ENCODE measurements at places on chromosomes 7 and 10.
A peak's percentile ranks its signal among the peaks of the same experiment; 100 is the strongest.

GRCh38 chr10:27134371-27134770, 19.8 kb downstream of the YME1L1 start:
- DNase-seq: no peak

- no peak for DNase-seq
Observed at GRCh38 chr7:2681929-2682799, 5.8 kb upstream of the AMZ1 start.

- no peak for DNase-seq
Observed at GRCh38 chr10:64091897-64092296, 570.7 kb downstream of the REEP3 start.

GRCh38 chr10:10958041-10958440, 59.6 kb upstream of the CELF2 start:
- no peak for DNase-seq

- DNase-seq: peak; percentile 83
Observed at GRCh38 chr10:30437031-30437841, 3.3 kb downstream of the MAP3K8 start.

DNA sequence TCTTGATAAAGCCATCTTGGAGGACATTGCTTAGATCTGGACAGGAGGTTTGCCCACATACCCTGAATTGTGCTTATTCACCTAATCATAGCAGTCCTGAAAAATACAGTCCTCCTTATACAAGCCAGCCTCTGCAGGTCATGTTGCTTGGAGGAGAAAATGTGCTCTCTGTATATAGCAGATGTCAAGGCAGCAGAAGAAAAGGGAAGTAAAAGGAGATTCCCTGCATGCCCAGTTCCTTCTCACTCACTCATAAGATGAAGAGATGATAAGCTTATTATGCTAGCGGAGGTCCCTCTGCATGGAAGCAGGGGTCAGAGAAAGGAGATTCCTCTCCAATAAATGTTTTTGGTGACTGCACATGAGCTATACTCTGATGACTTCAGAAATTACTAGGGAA, 458.8 kb upstream of the ZMIZ1 start:
- no peak for DNase-seq

DNA sequence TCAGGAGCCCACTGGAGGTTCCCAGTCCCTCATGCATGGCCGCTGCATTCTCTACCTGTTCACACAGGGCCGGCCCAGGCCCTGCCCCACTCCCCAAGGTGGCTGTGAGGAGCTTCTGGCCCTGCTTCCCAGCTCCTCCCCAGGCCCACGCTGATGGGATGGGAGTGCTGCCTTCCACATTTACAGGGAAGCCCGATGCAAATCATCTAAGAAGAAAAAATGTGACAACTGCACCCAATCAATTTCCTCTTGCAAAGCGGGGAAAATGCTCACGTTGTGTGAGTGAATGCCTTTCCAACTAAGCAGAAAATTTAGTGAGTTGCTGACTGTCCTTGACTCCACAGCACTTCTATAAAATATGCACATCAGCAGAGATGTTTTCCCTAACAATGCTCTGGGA, 485.8 kb upstream of the MGMT start:
- no peak for DNase-seq

DNA sequence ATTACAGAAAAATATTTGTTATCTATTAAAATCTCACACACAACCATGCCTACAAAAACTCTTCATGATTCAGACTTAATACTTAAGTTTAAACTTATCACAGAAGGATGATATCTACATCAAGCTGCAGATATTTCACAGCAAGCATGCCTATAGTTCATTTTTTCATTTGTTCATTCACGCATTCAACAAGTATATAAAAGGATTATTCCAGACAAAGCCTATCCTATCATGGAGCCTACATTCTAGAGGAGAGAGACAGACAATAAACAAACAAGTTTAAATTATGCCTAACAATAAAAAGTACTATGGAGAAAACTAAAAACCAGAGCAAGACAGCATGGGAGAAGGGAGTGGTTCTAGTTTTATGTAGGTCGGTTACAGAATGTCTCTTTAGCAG, 10.9 kb downstream of the TRDMT1 start:
- no peak for DNase-seq

DNA sequence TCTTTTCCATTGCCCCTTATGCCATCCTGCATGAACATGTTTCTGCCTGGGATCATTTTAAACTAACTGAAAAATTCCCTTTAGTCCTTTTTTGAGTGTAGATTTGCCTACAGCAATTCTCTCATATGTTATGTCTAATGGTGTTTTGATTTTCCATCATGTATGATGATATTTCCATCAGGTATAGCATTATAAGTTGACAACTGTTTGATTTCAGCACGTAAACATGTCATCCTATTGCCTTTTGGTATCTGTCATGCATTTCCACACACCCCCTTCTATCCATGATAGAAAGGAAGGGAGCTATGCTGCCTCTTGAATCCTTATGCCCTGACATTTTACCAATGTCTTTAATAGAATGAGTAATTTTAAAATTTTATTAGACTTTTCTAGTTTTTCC, 116.8 kb downstream of the ZPBP start:
- DNase-seq: no peak

GRCh38 chr7:2662273-2663120, 25.5 kb upstream of the AMZ1 start:
- DNase-seq: no peak

GRCh38 chr7:92464515-92464914, 13.2 kb downstream of the ERVW-1 start:
- DNase-seq: no peak

GRCh38 chr10:33146189-33147012, 188.1 kb downstream of the NRP1 start:
- no peak for DNase-seq

DNA sequence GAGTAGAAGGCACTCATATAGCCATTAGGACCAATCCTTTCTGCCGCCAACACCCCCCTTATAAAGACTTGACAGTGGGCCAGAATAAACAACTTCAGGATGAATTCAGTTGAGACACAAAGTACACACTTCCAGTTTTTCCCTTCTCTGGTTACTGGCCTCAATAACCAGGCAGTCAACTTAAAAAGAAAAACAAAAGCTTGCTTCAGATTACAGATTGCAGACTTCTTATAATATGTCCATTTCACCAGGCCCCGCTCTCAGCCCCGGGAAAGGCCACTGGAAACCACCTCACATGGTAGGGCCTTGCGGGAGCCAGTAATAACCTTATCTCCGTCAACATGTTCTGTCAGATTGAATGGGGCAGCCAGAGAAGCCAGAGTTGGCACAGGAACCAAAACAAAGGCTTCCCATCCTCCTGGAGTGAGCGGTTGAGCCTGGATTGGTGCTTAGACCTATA, 108.8 kb downstream of the EGFR start:
- DNase-seq: no peak

GRCh38 chr10:84837877-84838276, 509.5 kb downstream of the CCSER2 start:
- no peak for DNase-seq

GRCh38 chr7:17651341-17651740, 289.0 kb downstream of the SNX13 start:
- DNase-seq: no peak

DNA sequence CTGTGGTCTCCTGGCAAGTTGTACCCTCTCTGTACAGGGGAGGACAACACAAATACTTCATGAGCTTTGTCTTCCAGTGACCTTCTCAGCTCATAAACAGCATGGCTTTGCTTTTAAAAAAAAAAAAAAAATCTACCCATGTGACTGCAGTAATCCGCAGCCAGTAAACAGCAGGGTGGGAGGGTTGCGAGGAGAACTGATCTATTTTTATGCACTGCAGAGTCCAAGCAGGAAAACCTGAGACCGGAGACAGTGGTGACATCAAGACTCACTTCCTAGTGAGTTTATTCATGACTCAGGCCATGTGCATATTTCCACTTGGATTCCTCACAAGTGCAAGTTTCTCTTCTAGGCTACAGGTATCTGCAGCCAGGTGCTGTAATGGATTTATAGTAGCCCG, 127.9 kb downstream of the NRF1 start:
- no peak for DNase-seq
